Epithelial cell of esophagus (primary cell): ENCODE measurements at places on chromosomes 6 and 20.

DNA sequence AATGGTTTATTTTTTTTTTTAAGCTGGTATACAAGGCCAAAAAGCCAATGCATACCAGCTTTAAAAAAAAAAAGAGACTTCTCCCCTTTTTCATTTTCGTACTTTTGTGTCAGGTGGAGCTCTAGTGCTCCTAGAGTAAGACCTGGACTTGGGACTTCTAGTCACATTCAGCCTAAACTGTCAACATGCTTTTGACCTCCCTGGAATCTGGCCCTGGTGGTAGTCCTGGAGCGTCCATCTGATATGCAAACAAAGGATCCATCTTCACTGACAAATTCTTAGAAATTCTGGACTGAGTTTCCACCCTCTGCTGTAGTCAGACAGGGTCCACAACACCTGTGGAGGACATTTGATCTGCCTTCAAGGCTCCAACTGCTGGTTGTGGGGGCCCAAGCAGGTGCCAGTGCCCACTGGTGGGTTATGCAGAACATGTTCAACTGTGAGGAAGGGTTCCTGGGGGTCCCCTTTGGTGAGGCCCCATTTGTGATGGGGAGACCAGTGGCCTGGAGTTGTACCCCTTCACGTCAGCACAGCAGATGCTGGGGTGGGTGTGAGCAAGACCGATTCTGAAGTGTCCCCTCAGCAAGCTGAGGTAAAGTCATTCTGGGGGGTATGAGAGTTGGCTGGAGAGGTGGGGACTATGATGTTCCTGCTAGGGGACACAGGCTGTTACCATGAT is 12.6 kb upstream of the PCMTD2 start:
- no peak for DNase-seq

DNA sequence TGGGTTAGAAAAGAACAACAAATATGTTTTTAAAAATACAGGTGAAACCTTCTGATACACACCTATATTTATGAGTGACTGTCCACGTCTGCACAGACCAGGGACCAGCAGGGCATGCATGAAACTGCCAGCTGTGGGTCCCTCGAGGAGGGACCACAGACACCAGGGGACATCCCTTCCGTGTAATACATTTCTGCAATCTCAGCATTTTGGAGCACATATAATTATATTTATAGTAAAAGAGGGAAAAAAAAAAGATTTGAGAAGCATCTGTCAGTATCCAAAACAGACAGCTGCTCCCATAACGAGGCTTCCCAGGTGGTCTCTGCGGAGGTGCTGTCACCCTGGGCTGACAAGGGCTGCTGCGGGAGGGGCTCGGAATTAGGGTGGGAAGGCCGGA is 40.2 kb downstream of the PMEPA1 start:
- no peak for DNase-seq

GRCh38 chr6:105884426-105884825 is 201.7 kb upstream of the PRDM1 start:
- DNase-seq, result no peak

DNA sequence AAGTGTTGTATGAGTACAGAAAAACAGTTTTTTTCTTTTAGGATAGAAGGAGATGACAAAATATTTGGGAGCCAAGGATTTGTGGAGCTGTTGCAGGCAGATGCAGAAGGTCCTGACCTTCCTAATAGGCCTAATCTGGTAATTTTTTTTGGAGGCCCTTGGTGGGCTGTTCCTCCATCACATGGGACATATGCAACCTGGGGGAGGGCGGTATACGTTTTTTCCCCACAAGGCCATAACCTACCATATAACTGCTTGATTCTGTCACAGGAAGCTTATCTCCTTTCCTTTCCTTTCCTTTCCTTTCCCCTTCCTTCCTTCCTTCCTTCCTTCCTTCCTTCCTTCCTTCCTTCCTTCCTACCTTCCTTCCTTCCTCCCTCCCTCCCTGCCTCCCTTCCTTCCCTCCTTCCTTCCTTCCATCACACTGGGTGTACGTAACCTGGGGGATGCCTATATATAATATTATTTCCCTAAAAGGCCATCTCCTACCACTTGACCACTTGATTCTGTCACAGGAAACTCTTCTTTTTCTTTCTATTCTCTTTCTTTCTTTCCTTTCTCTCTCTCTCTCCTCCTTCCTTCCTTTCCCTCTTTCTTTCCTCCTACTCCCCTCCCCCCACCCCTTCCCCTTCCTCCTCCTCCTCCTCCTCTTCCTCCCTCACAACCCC is 185.0 kb upstream of the KCNK16 start:
- no peak for DNase-seq

- no peak for DNase-seq
Measured at GRCh38 chr6:150537893-150538292, 61.8 kb upstream of the PLEKHG1 start.

- DNase-seq, result no peak
Measured at GRCh38 chr6:161035182-161035980, 43.8 kb downstream of the MAP3K4 start.

DNA sequence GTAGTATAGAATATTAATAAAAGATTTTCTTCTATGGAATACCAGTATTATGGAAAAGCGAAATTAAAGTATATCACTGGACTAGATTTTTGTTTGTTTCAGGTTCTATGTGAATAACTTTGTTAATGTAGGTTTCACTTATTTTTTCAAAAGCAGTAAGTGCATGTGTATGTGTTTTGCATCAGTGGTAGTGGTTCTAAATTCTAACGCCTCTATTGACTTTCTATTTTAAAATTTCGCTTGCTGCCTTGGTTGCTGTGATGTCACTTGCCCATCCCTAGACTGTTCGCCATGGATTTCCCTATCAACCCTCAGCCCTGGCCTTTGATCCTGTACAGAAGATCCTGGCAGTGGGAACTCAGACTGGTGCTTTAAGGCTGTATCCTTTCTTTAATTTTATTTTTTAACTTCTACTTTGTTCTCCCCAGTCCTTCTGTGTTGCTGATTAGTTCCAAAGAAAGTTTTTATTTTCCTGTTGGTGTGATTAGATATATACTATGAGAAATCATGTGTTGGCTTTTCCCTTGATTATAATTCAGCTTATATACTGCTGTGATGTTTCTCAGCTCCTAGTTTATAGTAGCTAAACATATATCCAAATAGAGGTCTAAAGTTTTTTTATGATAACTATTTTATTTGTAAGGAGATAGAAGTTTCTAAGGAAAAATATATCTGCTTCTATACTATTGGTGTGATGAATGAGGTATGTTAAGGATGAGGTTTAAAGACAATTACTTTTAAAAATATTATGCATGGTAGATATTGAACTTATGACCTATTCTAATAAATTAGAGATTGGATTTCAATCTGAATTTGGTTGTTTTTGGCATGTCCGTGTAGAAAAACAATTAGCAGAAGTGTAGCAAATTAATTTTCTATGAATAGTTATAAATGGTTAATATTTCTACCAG is 1.7 kb downstream of the STXBP5 start:
- DNase-seq, result no peak

DNA sequence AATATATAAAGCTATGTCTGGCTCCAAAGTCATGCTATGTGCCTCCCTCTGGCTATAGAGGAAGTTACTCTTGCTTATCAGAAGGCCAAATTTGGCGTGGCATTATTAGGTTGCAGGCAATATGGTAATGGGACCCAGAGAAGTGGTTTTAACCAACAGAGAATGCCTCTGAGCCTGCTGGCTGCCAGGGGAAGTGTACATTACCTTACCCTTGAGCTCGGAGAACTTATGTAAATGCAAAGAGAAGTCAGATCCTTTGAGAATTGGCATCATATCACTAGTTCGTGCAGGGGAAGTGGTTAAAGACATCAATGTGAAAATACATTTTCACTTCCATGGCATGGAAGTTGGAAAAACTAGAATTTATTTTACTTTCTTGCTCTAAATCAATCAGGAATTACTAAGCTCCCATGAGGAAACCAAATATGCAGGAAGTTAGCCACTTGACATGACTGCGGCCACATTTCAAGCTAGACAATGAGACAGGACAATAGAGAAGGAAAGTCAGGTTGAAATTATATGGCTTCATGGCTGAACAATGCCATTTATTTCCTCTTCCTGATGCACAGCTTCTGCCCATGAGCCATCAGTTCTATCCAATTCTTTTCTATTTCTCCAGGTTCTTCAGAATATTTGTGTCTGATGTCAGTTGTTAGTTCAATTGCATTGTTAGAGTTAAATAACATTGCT is 134.0 kb upstream of the PHACTR1 start:
- no peak for DNase-seq

DNA sequence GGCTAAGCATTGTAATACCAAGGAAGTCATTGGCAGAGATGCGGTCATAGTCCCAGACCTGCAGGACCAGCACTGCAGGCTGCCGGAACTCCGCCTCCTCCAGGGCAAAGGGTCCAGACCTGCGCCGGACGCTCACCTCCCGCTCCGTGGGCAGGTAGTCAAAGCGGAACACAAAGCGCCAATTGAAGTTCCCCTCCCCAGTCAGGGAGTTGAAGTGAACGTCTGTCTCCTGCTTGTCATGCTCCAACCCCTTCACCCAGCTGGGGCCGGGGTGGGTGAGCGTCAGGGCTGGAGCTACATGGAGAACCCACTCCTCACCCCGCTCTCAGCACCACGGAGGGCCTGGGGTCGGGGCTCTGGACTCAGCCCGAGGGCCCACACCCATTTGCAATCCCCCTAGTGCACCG is 18.2 kb downstream of the ERGIC3 start:
- peak; percentile 6 for DNase-seq

DNA sequence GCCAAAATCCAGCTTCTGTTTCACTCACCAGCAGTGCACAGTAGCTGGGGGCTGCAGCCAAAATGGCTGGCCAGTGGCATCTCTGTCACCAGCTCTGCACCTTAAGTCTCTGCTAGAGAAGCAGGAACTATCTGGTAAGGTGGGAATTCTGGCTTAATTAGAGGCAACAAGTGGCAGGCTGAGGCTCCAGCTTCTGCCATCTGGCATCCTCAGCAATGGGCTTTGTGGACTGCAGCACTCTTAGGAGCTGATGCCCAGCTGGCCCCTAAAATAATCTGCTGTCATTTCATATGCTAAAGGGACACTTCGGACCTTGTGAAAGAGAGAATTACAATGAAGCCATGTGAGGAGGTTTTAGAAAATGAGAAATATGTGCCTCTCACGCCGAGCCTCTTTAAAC is 4.6 kb upstream of the CLDN20 start:
- no peak for DNase-seq

- peak; percentile 93 for DNase-seq
Measured at GRCh38 chr20:3744806-3745685, 12.6 kb downstream of the HSPA12B start.

DNA sequence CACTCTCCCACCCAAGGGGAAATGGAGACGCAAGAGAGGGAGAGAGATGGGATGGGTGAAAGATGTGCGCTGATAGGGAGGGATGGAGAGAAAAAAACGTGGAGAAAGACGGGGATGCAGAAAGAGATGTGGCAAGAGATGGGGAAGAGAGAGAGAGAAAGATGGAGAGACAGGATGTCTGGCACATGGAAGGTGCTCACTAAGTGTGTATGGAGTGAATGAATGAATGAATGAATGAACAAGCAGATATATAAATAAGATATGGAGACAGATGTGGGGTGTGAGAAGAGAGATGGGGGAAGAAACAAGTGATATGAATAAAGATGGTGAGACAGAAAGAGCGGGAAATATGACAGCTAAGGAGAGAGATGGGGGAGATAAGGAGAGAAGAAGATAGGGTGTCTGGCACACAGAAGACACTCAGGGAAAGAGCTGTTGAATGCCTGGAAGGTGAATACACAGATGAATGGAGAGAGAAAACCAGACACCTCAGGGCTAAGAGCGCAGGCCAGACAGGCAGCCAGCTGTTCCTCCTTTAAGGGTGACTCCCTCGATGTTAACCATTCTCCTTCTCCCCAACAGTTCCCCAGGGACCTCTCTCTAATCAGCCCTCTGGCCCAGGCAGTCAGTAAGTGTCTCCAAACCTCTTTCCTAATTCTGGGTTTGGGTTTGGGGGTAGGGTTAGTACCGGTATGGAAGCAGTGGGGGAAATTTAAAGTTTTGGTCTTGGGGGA is 754 bp downstream of the TNF start:
- DNase-seq, result no peak

- DNase-seq, result no peak
Measured at GRCh38 chr6:156842598-156843250, 65.5 kb downstream of the ARID1B start.

- peak; percentile 72 for DNase-seq
Measured at GRCh38 chr20:46681032-46681854, 8.0 kb downstream of the TP53RK start.

DNA sequence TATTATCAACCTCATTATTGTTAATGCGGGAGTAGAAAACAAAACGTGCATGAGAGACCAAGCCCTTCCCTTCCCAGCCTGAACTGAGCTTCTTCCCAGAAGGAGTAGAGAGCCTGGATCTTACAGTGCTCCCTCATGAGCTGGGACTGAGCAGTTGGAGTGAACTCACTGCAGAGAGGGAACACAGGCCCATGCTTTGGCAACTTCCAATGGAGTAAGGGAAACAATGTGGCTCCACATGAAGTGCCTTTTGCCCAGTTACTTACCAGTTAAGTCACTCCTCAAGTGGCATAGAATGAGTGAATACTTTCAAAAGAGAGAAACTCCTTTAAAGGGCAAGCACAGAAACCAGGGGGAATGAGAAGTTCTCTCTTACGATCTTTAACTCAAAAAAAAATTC is 12.4 kb downstream of the FHL5 start:
- no peak for DNase-seq

- DNase-seq, result peak; percentile 51
Measured at GRCh38 chr20:62804627-62805154, at the start of gene OGFR. Gene OGFR, plus strand, starts transcription at chr20:62804835. Its CDS starts 25 bp downstream, at chr20:62804860.

DNA sequence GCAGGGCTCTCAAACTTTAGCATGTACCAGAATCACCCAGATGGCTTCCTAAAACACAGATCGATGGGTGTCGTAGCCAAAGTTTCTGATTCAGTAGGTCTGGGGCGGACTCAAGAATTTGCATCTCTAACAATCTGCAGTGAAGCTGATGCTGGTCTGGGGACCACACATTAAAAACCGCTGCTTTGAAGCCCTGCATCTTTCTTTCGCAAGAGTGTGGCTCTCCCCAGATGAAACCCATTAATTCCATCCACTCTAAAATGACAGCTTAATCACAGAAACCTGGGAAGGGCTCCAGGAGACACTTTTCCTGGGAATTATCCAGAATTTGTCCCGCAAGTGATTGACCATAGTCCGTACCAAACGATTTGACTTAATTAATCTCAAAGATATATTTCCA is 319.8 kb upstream of the PLCB4 start:
- DNase-seq, result no peak

- DNase-seq, result no peak
Measured at GRCh38 chr6:10791673-10792072, 44.1 kb downstream of the TMEM14B start.

DNA sequence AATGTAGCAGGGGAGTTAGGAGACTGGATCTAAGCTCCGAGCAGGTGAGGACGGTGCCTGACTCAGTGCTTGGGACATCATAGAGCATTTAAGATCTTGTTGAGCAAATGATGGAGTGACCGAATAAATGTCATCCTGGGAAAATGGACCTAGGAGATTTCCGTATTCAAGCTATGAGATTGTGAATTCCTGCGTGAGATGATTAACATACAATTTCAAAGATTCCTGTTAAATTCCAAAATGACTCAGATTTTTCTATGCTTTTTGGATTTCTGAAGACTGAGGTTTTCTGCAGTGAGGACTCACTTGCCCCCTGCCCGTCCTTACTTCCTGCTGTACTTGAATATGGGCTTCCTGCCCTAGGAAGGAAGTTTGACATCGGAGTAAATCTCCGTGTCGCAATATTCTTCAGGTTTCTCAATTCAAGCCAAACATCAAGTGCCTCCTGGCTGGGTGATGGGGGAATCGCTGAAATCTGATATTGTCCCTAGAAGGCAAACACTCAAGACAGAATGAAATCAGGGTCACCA is 5.2 kb downstream of the SYTL3 start:
- DNase-seq, result no peak

GRCh38 chr6:32170294-32170693 is 5.6 kb downstream of the AGPAT1 start:
- DNase-seq, result no peak

GRCh38 chr6:20582586-20583443 is 48.6 kb downstream of the CDKAL1 start:
- DNase-seq, result no peak
